ENCODE measurements at places on chromosomes 2 and 18.

GRCh38 chr2:213018340-213018901 lies 133.0 kb downstream of the IKZF2 start:
- no peak for DNase-seq

GRCh38 chr2:54741250-54741649 lies 17.8 kb downstream of the EML6 start:
- DNase-seq, result no peak

DNA sequence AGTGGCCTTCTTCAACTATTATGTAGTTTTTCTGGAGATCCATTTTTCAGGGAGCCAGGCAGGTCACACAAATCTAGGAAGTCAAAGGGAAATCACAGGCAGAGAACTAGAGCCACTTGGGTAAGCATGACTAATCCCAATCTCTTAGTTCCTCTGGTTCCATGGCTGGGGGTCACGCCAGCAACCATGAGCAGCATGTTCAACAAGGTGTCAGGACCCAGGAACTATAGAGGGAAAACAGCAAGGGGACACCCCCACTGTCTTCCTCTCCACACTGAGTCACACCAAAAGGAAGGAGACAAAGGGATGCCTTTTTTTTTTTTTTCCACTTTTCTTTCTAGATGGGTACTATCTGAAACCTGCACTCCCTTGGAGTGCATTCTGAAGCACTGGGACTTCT lies 250.9 kb downstream of the OTX1 start:
- no peak for DNase-seq

DNA sequence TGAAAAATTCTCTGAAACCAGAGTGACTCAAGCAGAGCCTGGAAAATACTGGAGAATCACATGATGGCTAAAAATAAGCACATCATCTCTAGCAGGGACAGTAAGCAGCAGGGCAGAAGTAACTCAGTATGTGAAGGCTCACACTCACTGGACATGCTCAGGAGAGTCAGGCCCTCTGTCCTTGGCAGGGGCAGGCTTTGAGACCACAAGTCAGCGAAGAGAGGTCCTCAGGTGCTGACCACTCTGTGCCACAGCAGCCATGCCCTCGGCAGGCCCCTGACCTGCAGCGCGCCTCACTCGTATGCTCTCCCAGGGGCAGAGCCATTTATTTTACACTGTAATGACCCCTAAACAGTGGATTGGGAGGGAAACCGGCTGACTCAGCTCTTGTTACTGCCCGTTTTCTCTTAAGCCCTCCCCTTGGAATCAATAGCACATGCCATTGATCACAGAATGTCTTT lies 76.8 kb downstream of the MAPRE2 start:
- DNase-seq, result no peak

DNA sequence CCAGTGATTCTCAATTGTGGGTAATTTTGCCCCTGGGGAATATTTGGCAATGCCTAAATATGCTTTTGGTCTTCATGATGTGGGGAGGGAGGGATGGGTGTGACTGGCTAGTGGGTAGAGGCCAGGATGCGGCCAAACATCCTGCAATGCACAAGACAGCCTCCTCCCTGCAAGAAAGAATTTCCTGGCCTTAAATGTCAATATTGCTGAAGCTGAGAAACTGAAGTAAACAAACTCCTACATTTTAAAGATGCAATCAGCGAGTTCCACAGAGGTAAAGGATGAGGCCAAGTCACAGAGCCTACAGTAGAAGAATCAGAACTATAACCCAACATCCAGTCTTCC lies 272.9 kb upstream of the EPHA4 start:
- DNase-seq, result no peak

GRCh38 chr2:204726831-204727230 lies 181.6 kb downstream of the PARD3B start:
- DNase-seq, result no peak

DNA sequence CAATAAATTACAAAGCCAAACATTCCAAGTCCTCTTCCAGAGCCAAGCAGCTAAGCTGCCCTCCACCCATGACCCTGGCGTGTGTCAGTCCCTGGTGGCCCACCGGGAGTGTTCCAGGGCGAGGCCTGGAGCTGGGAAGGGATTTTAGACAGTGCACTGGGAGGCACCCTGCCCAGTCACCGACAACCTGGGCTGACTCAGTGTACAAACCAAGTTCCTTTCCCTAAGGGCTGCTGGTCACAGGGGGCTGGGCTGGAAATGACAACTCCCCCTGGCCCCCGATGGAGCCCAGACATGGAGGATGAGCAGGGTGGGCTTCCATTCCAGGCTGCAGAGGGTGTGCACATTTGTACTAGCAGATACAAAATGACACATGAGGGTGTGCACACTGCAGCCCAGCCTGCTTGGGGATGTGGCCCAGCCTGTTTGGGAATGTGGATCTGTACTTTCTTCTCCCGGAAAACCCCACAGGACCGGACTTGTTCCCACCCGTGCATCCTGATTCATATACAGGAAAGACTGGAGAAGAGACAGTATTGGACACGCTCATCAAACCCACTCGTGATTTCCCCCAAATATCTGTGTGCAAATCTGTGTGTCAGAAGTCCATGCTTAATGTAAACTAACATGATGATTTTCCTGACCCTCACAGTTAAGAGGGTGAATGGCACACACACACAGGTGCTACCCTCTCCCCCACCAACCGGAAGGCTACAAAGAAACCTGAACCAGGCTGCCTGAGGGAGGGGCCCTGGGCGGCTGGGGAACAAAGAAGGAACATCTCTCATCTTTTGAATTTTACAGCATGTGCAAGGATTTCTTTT lies 58.9 kb downstream of the NDUFA10 start:
- no peak for DNase-seq

GRCh38 chr18:72235422-72235821 lies 308.7 kb downstream of the CBLN2 start:
- DNase-seq, result no peak

- DNase-seq, result no peak
Measured at GRCh38 chr2:69386360-69386759, 667 bp downstream of the GFPT1 start.

- no peak for DNase-seq
Measured at GRCh38 chr2:119741868-119742267, 17.9 kb upstream of the PTPN4 start.

All from CD4-positive, alpha-beta T cell treated with Interleukin-4 for 1 hour (primary cell).